KBM-7 (cell line): ENCODE measurements at places on chromosomes 2 and 18.
A peak's percentile ranks its signal among the peaks of the same experiment; 100 is the strongest.

DNA sequence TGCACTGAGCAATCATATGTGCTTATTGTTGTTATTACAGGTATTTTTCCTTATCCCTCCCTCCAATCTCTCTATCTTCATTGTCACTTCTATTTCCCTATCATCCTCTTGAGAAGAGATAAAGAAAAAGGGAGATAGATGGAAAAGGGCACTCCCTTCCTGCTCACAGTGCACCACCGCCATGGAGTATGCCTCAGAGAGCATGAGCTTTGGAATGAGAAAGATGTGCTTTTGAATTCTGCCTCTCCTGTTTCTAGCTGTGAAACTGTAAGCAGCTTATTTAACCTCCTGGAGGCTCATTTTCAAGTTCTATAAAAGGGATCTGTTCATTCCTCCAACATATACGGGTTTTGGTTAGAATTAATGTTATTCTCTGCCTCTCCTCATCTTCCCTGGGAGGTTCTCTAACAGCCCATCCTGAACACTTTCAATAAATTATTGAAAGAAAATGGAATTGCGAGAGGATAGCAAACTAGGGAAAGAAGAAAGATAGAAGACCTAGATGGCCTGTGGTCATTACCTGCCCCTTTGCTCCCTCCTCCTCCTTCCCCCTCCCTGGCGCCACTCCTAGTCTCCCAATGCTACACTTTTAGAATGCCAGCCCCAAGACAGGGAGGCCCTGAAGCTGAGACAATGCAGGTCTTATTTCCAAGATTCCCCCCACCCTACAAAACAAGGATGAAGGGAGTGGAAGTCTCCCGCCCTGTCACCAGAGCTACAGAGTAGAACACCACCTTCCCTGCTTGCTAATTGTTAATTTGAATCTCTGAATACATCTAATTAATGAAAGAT lies 37.8 kb downstream of the FIGN start:
- DNase-seq, result no peak

DNA sequence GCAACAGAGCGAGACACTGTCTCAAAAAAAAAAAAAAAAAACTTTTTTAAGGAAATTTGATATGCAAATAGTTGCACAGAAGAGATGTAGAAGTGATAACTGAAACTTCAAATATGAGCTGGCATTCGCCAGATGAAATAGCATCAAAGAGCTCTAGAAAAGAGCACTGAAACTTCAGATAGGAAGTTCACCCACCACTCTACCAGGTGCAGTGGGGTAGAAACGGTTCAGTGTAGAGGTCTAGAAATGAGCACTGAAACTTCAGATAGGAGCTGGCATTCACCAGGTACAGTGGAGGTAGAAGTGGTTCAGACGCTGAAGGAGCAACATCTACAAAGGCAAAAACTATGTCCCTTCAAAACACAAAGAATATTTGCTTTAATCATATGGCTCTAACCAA lies 9.0 kb upstream of the ONECUT2 start:
- DNase-seq, result no peak

- no peak for DNase-seq
Observed at GRCh38 chr2:233571001-233571400, 4.4 kb upstream of the USP40 start.

DNA sequence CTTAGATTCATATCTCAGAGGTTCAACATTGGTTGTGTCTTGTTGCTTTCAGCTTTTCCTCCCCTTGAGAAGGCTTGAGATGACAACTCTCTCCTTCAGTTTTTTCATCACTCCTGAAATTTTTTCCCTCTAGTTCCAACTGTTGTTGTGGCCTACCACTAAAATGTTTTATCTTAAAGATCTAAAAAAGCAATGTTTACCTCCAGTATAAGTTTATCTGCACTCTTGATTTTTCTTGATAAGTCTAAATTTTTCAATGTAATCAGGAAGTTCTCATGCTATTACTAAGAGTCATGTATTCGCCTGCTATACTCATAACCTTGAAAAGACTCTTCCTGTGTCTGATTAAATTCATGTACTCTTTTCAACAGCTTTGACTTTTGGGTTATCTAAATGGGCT lies 366.3 kb upstream of the TFPI start:
- no peak for DNase-seq

DNA sequence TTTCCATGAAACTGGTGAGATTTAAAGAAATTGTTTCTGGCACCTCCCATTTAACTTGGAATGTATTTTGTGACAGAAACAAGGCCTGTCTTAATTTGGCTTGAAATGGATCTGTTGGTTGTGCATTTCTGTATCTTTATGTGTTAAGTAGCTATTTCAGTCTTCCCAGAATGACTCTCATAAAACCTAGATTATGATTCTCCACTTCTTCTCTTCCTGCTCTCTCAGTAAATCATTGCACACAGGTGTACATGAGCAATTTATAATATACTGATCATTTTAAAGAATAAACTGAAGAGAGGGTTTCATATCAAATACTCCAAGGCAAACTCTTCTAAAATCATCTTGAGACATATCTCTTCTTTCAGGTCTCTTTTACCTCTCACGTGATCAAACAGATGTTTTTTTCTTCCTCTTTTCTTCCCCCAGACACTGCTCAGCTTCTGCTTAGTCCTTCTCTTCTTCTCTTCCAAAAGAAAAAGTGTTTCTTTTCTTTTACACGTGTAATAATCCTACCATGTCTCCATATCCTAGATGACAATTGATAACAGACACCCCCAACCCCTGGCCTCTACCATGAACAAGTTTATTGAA lies 112.0 kb downstream of the PPP1R1C start:
- DNase-seq, result peak; percentile 25

- DNase-seq, result no peak
Observed at GRCh38 chr18:23386317-23386716, 66.8 kb upstream of the RIOK3 start.

DNA sequence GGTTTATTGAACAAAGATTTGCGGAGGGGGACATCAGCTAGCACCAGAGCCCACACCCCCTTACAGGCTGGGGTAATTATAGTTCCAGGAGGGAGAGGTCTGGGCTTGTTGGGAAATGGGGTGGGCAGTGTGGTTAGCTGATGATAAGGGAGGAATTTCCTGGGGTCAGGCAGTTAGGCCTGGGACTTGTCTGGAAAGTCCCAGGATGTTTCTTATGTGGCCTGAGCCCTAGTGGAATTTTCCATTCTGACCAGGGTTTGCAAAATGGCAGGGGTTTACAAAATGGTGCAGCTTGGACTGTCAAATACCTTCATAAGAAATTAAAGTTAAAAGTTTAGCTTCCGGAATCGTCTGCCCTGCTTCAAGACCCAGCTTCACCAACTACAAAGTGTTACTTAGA lies 199.1 kb downstream of the FBXO15 start:
- no peak for DNase-seq

DNA sequence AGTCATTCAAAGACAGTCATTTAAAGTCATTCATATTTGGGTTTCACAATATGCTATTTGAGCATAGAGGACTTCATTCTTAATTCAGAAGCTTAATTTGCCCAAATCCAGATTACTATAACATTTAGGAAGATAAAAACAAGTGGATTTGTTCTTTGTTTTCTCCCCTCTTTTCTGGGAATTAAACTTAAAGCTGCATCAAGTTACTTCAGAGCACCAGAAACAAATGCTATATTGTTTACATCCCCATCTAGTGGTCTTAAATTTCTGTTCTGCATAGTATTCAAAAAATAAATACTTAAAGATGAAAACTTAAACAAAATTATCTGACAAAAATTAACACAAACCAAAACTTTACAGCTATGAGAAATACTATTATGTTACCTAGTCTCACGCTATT lies 34.7 kb upstream of the MARCHF7 start:
- peak; percentile 9 for DNase-seq

DNA sequence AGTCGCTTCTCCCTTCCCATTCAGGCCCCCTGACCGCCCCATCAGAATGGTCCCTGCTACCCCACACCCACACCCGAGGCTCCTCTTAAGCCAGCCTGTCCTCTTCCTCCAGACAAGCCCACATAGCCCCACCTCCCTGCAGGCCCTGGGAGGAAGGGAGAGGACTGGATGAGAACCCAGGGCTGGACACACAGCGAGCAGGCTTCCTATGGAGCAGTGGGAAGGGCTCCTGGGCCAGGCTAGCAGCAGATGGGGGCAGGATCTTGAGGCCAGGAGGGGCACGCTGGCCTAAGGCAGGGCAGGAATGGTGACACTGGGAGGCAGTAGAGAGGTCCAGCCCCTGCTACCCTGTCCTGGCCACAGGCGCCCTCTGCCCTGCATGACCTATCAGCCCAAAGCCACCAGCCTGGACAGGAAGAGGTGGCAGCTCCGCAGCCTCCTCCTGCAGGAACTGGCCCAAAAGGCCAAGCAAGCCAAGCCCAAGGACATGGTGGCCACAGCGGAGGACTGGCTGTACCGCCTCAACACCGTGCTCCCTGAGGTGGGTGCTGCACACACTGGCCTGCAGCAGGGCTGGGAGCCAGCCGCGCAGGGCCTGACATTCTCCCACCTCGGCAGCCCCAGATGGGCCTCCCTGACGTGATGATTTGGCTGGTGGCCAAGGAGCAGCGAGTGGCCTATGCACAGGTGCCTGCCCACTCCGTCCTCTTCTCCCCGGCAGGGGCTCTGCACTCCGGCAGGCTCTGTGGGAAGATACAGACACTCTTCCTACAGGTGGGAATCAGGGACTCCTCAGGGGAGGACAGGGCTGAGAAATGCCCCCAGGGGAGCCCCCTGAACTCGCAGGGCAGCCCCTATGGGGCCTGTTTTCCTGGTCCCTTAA lies 43.3 kb downstream of the FER1L5 start:
- no peak for DNase-seq

DNA sequence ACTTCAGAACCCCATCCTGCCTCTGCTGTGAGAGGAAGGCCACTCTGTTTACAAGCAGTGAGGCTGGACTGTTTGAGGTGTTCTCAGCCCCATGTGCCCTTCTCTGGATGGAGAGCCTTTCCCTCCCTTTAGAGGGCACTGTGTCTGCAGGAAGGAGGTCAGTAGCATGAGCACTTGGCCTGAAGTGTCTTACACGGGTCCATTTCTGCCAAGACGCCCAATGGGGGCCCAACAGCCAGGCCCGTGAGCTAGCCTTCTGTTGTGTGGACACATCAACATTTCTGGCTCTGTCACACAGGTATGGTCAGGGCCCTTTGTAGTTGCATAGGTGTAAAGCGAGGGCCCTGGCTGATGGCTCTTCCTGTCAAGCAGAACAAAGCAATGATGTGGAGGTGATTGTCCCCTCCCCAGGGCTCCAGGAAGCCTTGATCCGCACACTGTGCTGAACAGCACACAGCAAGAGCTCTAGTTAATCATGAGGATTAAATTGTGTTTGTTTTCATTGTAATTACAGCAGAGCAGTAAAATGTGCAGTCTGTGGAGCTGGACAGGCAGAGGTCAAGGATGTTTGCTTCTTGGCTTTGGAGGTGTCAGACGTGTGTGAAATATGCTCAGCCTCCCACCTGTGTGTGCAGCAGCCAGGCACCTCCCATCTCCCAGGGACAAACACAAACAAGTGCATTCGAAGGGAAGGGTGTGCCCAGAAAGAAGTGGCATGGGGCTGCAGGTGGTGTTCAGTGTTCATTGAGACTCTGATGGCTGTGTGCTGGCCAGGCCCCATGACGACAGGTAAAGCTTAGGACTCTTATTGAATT lies 132.1 kb downstream of the SH3RF3 start:
- DNase-seq, result peak; percentile 5

DNA sequence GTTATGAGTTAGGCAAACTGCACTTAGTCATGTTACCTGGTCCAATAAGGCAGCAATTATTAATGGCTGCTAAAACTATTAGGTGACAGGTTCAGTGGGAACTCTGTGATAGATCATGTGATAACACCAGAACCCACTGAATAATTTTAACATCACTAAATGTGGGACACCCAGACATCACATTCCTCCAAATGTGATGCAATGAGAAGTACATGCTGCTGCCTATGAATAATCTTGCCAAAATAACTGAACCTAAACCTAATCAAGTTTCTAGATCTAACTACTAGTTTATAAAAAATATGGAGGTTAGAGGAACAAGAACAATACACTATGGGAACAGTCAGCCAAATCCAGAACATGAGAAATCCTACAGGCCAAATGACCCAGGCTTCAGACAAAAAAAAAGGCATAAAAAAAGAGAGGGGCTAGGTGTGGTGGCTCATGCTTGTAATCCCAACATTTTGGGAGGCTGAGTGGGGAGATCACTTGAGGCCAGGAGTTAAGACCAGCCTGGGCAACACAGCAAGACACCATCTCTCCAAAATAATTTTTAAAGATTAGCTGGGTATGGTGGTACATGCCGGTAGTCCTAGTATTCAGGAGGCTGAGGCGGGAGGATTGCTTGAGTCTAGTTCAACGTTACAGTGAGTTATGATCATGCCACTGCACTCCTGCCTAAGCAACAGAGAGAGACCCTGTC lies 7.0 kb upstream of the ACTR2 start:
- DNase-seq, result no peak

- no peak for DNase-seq
Observed at GRCh38 chr2:12641441-12641840, 75.3 kb upstream of the TRIB2 start.

DNA sequence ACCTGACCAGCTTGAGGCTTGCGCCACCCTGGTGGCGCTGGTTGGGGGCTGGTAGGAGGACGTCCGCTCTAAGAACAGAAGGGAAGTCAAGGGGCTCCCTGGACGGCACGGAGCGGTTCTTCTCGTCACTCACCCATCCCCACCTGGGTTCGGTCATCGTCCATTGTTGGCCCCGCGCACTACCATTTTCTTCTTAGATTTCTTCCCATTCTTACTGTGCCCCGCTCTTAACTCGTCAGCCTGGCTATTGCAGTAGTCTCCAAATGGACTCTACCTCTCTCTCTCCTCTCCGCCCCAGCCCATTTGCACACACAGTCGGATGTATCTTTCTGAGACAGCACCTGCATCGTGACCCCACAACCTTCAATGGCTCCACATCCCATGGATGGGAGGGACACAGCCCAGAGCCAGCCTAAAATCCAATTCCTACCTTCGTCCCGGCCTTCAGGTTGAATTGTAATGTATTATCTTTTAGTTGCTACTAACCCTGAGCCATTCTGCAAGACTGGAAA lies 814 bp upstream of the RAB1A start:
- DNase-seq, result peak; percentile 59

- no peak for DNase-seq
Observed at GRCh38 chr2:102000813-102001766, 9.3 kb downstream of the IL1R2 start.

GRCh38 chr2:37625796-37626571 lies 45.5 kb downstream of the CDC42EP3 start:
- DNase-seq, result no peak

- DNase-seq, result no peak
Observed at GRCh38 chr18:69999656-70000055, 52.0 kb upstream of the CD226 start.

DNA sequence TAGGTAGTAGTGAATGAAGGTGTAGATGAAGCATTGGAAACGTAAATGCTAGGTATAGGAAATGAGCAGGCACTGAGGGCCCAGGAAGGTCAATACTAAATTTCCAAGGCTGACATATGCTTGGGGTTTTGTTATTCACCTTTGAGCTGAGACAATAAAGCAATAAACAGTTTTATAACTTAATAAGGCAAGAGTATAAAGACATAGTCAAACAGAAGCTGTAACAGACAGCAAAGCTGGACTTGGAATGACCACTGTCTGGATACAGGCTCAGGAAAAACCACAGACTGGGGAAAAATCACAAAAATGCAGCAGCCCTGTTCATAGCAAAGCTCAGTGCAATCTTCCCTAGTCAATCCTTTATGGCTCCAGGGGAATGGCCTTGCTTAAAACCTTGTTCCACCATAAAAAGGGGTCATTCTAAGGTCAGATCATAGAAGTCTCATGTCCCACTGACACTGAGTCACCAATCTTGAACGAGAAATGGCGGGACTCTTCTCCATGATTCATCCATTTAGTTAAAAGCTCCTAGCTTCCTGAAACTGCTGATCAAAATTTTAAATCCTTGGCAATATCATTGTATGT lies 493.3 kb downstream of the CMPK2 start:
- no peak for DNase-seq

- DNase-seq, result no peak
Observed at GRCh38 chr2:172099472-172100079, 3.1 kb downstream of the DLX2 start.
